ENCODE measurements at places on chromosomes 4 and X.

DNA sequence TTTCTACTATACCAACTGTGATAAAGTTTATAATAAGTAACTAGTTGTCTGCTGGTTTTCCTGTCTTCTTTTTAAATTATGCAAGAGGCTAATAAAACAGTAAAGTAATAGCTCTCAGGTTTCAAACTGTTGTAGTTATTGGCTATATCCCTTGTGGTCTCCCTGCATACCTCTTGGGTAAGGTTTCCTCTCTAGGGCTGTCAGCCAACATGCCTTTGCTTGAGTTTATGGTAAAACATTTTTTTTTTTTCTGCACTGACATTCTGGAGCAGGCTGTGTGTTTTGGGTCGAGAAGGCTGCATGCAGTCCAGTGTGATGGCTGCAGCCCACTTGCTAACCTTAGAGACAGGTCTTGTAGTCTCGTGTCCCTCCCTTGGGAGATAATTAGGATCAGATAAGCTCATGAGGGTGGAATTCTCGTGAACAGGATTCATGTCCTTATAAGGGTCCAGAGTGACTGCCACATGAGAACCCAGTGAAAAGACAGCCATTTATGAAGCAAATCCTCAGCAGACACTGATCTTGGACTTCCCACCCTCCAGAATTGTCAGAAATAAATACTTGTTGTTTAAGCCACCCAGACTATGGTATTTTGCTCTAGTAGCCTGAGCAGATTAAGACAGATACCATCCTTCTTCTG lies 831.2 kb downstream of the CCSER1 start:
- no peak overlapping the region for H3K27ac ChIP-seq
- no peaks in the 10 kb centered on the region for H3K4me1 ChIP-seq
- H3K36me3 ChIP-seq: no peaks in the 10 kb centered on the region
- H3K27me3 ChIP-seq: no peaks in the 10 kb centered on the region

GRCh38 chr4:128574706-128575105 lies 234.8 kb upstream of the JADE1 start:
- H3K36me3 ChIP-seq: no peaks in the 10 kb centered on the region
- no peak overlapping the region for H3K4me3 ChIP-seq
- H3K4me1 ChIP-seq: peaks cover under 1% of the 10 kb centered on the region
- peak; percentile 97 for DNase-seq

GRCh38 chr4:166422475-166422874 lies 549.4 kb downstream of the TLL1 start:
- H3K27me3 ChIP-seq: no peaks in the 10 kb centered on the region
- H3K27ac ChIP-seq: no peak overlapping the region
- H3K4me1 ChIP-seq: no peaks in the 10 kb centered on the region

DNA sequence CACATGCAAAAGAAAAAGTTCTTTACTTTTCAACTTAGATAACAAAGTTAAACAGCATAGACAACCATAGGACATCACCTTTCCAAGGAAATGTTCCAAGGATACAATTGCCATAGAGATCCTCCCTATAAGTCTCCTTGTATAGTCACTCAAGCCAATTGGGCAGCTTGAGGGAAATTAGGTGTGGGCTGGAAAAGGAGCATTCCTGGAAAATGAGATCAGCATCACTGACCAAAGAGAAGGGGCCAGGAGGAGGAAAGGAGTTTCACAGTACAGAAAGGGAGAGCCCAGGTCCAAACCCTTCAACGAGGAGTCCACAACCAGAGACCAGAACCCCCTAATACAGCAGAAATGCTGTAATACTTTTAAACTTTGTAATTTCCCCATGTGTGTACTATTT lies 91.5 kb upstream of the PPARGC1A start:
- H3K27me3 ChIP-seq: no peaks in the 10 kb centered on the region
- DNase-seq: no peak
- no peaks in the 10 kb centered on the region for H3K36me3 ChIP-seq
- no peak overlapping the region for H3K27ac ChIP-seq
- no peak overlapping the region for H3K4me3 ChIP-seq
- H3K4me1 ChIP-seq: no peaks in the 10 kb centered on the region

DNA sequence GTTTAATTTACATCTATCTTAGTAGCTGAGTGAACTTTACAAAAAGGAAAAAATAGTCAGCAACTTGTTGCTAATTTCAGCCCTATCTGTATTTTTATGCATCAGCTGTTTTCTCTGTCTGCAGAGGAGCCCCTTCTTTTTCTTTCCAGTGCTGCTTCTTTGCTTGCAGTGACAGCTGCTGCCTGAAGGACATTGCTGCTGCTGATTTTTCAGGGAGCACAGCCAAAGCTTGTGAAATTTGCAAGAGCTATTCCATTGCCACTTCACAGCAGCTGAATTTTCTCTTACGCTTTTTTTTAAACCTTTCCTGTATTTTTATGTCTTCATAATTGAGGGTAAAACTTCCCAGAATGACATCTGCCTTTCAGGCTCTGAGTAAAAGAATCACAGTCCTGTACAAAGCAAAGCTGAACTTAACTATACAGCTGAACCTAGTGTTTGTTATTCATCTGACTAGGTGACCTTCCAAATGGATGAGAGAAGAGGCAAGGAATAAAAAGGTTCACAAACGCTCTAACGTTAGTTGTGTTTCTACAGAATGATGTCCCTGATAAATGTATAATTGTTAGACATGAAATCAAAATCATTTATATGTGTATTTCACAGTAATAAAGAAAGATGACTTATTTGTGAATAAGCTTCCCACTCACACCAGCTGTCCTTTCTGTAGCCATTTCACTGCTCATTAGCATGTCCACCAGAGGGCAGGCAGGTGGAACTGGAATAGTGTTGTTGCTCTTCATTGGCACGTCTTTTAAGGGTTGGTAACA lies 541.4 kb downstream of the ADGRL3 start:
- H3K4me1 ChIP-seq: no peaks in the 10 kb centered on the region
- no peak overlapping the region for H3K4me3 ChIP-seq
- no peak for DNase-seq
- H3K36me3 ChIP-seq: no peaks in the 10 kb centered on the region
- no peaks in the 10 kb centered on the region for H3K27me3 ChIP-seq

GRCh38 chr4:28508636-28509035 lies 1648.0 kb downstream of the STIM2 start:
- H3K4me3 ChIP-seq: no peak overlapping the region
- H3K36me3 ChIP-seq: no peaks in the 10 kb centered on the region
- no peak for DNase-seq
- H3K27me3 ChIP-seq: no peaks in the 10 kb centered on the region
- no peak overlapping the region for H3K27ac ChIP-seq

DNA sequence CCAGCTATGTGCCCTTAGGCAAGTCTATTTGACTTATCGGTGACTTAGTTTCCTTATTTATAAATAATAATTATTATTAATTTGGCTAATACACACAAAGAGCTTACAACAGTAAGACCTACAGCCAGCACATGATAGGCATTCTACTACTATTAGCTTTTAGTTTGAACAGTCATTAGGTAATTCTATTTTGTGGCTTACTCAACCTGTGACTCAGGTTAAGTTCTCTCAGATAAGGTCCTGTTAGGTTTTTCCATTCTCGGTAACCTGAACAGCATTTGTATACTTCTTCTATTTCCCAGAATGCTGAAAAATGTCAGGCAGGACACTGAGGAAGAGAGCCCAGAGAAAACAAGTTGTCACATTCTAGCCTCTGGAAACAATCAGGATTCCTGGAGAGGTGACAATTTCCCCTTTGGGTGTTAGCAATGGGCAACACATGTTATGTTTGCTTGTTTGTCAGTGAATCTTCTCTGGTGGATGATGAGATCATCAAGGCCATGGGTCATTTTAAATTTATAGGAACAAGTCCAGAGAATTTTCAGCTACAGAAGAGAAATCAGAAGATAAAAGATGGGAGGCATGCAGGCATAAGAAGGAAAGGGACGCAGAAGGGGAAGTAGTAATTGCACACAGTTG lies 2144.7 kb downstream of the PCDH7 start:
- H3K27me3 ChIP-seq: no peaks in the 10 kb centered on the region
- no peaks in the 10 kb centered on the region for H3K36me3 ChIP-seq
- H3K27ac ChIP-seq: no peak overlapping the region
- no peak for DNase-seq

DNA sequence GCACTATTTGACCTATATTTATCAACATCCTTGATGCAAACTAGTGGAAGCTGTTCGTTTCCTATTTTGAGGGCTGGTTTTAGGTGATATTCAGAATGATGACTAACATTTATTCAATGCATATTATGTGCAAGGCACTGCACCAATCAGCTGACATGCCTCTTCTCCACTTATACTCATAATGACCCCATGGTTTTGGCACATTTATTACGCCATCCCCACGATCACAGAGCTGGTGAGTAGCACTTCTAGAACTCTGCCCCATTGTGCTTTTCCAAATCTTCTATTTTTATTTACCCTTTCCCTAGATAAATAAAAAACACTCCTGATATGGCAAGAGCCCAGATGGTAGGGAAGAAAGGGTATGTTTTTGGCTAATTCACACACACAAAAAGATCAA lies 13.1 kb downstream of the SCML1 start:
- H3K27me3 ChIP-seq: no peaks in the 10 kb centered on the region
- no peak for DNase-seq
- no peaks in the 10 kb centered on the region for H3K36me3 ChIP-seq
- H3K27ac ChIP-seq: no peak overlapping the region
- no peaks in the 10 kb centered on the region for H3K4me1 ChIP-seq
- no peak overlapping the region for H3K4me3 ChIP-seq

GRCh38 chr4:126856906-126857305 lies 775.9 kb upstream of the INTU start:
- H3K27me3 ChIP-seq: no peaks in the 10 kb centered on the region
- no peaks in the 10 kb centered on the region for H3K4me1 ChIP-seq
- no peak for DNase-seq
- H3K36me3 ChIP-seq: no peaks in the 10 kb centered on the region
- H3K4me3 ChIP-seq: no peak overlapping the region
- H3K27ac ChIP-seq: no peak overlapping the region

DNA sequence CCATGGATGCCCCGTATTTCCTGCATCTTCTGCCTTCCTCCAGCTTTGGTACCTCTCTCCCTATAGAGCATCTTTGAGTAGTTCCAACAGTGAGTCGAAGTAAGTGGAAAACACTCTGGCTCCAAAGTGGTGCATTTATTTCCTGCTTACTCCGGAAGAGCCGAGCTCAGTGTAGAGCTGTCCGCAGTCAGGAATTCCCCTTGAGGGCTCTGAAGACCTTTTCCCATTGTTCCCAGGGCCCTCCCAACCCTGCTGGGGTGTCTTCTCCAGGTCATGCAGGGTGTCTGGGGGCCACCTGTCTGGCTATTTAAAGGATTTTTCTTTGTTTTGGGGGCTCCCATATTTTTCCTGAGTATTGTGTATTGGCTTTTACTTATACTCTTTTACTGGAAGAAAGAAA lies 118.6 kb upstream of the MXRA5 start:
- no peaks in the 10 kb centered on the region for H3K27me3 ChIP-seq
- no peaks in the 10 kb centered on the region for H3K36me3 ChIP-seq
- H3K4me1 ChIP-seq: no peaks in the 10 kb centered on the region
- H3K27ac ChIP-seq: no peak overlapping the region
